Tibial nerve (tissue), 4 donors: ENCODE measurements at places on chromosomes 1 and 21.
A peak's percentile ranks its signal among the peaks of the same experiment; 100 is the strongest.

DNA sequence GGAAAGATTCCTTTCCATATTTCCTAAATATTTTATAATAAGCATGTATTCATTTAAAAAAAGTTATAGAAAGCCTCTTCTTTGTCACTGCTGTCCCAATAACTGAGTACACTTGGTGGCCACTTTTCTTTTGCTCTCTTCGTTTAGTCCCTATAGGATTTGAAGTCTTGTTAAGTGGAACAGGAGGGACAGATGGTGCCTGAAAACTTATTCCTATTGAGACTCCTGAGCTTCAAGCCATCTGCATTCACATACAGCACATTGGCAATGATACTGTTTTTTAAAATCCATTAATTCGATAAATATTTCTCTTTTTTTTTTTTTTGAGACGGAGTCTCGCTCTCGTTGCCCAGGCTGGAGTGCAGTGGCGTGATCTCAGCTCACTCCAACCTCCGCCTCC lies 2.0 kb upstream of the ZBTB40 start:
- DNase-seq = no peak

GRCh38 chr1:68442822-68443556 lies 6.8 kb downstream of the RPE65 start:
- DNase-seq = no peak

- DNase-seq = no peak
Measured at GRCh38 chr1:20589331-20590278, 708 bp downstream of the CDA start.

- no peak for DNase-seq
Measured at GRCh38 chr1:227734546-227734855, 601 bp downstream of the JMJD4 start.

GRCh38 chr1:16145030-16145661 lies 10.7 kb downstream of the EPHA2 start:
- DNase-seq = no peak

- no peak for DNase-seq
Measured at GRCh38 chr1:221829327-221830015, 87.6 kb upstream of the DUSP10 start.

- DNase-seq = no peak
Measured at GRCh38 chr1:234908571-234908970, 220.1 kb downstream of the TOMM20 start.

DNA sequence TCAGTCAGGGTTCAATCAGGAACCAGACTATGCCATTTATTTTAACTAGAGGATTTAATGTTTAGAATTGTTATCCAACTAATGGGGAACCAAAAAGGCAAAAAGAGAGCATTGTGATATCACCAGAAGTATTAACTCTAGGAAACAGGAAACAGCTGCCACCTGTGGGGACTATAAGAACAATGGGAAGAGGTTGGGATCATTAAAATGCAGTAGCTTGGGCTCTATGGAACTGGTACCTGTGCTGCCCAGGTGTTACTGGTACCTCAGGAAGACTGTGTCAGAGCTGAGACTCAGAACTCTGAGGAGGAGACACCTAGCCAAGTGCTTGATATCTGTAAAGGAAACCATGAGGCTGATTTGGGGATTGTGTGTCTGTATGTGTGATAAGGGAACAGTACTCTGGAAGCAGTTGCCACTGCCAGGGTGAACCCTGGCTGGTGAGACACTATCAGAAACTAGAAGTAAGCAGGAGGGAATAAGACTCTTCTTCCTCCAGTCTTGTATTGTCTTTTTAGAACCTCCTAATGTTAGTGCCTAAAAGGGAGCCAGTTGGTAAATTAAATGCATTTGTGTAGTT lies 49.4 kb downstream of the MAN1A2 start:
- no peak for DNase-seq

DNA sequence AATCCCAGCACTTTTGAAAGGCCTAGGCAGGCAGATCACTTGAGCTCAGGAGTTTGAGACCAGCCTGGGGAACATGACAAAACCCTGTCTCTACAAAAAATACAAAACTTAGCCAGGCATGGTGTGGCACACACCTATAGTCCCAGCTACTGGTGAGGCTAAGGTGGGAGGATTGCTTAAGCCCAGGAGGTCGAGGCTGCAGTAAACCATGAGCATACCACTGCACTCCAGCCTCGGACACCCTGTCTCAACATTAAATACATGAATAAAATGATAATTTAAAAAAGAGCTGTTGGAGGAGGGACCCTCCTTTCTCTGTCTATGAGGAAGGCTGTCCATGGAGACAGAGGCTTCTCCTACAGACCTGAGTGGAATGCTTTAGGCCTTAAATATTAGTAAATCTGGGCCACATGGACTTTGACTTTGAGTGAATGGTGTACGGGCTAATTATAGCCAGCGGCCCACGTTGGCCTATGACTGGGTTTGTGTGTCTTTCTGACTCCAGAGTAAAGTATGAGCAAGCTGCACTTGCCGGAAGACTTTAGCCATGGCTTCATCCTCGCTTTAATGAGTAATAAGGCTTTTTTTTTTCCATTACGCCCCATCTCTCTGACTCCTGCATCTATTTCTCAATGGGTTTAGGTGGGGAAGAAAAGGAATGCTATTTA lies 21.3 kb downstream of the RAB3B start:
- no peak for DNase-seq

- DNase-seq = no peak
Measured at GRCh38 chr1:24946861-24947658, 17.0 kb upstream of the RUNX3 start.

- no peak for DNase-seq
Measured at GRCh38 chr1:152864443-152864842, 4.6 kb downstream of the LCE7A start.

DNA sequence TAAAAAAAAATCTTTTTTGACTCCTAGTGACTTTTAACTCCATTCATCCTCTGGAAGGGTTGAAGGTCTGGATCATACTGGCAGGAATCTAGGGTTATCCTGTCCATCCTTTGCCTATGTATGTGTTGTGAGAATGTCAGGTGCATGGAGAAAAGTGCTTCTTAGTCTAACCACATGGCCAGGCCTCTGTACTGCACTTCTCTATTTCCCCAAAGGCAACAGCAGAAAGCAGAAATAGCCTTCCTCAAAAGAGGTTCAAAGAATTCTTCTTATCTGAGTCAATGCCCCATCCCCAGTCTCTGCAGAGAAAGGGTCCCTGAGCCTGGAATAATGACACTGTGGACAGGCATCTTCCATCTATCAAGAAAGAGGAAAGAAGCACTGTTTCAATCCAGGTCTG lies 85.7 kb upstream of the CD34 start:
- no peak for DNase-seq

GRCh38 chr1:149845416-149845815 lies 54.0 kb upstream of the BOLA1 start:
- peak; percentile 3 for DNase-seq

GRCh38 chr1:54886724-54887664 lies at the start of gene DHCR24:
Gene DHCR24 (minus strand): TSS chr1:54887195. CDS start chr1:54887119, 76 bp downstream.
- peak; percentile 66 for DNase-seq

DNA sequence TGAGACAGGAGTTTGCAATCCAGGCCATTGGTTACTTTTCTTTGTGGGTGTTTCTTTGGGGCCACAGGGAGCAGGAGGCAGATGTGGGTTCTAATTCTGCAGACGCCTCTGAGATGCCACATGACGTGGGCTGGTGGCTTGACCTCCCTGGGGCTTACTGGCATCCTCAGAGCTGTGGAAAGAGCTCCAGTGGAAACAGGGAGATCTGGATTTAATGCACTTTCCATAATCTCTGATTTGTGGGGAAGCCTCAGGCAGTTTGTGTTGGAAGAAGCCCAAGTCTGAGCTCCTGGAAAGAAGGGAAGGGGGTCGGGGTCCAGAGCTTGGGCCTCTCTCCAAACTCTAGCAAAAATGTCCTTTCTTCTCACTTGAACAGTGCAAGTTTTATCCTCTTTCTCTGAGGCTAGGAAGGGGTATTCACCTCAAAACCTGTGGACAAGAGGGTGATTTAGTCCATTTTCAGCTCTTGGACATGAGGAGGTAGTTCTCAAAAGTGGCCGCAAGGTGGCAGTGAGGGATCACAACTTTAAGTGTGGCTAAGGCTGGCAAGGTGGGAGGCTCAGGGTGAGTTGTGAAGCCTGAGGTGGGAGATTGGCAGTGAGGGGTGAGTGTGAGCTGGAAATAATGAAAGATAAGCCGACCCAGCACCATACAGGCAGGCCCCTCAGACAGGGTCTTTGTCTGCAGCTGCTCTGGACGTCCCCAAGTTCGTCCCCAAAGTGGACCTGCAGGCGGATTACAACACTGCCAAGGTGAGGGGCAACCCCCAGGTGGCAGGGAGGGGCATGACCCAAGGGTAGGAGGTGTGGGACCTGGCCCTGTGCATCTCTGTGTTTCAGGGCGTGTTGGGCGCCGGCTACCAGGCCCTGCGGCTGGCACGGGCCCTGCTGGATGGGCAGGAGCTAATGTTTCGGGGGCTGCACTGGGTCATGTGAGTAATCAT lies 9.2 kb downstream of the IKBKE start:
- DNase-seq = peak; percentile 90

GRCh38 chr1:244865028-244865371 lies 657 bp upstream of the HNRNPU start:
- DNase-seq = no peak

- no peak for DNase-seq
Measured at GRCh38 chr1:87642581-87643221, 314.0 kb downstream of the LMO4 start.

DNA sequence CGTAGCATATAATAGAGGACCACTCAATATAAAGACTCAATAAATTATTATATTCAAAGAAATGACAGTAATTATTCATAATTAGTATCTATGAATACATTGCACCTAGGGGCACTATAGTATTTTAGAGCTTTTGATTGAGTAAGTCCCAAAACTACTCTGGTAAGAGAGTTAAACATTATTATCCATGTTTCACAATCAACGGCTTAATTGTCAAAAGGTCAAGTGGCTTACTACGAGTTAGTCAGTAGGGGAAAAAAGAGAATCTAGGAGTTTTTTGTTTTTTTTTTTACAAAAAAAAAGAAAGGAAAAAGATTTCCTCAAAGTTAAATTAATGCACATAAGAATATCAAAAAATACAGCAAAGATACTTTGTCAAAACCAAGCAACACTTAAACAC lies 20.4 kb upstream of the LAMC1 start:
- no peak for DNase-seq

GRCh38 chr1:184399192-184399847 lies 12.5 kb downstream of the C1orf21 start:
- no peak for DNase-seq

GRCh38 chr1:33459691-33460090 lies 12.8 kb upstream of the ZSCAN20 start:
- DNase-seq = no peak

- DNase-seq = no peak
Measured at GRCh38 chr1:32100807-32101708, 6.8 kb upstream of the KPNA6 start.

GRCh38 chr1:205514211-205515142 lies 10.0 kb downstream of the CDK18 start:
- no peak for DNase-seq

- no peak for DNase-seq
Measured at GRCh38 chr1:89810302-89810701, 10.5 kb upstream of the LRRC8D start.

GRCh38 chr1:168288311-168289052 lies 7.8 kb downstream of the TBX19 start:
- DNase-seq = no peak

DNA sequence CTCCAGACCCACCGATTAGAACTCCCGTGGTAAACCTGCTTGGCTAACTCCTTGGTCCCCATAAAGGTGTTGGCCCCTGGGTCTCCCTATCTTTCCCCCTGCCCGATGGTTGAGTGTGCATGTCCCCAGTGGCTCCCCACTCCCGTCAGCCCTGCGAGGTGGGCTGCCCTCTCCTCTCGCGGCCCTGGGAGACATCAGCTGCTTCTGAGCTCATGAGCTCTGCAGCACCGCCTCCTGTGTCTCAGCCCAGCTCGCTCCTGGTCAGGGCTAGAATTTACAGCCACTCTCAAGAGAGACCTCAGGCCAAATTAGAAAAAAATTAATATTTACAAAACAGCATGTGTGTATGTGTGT lies 15.9 kb upstream of the ZBTB21 start:
- no peak for DNase-seq

GRCh38 chr1:24481101-24481500 lies 21.5 kb upstream of the RCAN3 start:
- peak; percentile 7 for DNase-seq

DNA sequence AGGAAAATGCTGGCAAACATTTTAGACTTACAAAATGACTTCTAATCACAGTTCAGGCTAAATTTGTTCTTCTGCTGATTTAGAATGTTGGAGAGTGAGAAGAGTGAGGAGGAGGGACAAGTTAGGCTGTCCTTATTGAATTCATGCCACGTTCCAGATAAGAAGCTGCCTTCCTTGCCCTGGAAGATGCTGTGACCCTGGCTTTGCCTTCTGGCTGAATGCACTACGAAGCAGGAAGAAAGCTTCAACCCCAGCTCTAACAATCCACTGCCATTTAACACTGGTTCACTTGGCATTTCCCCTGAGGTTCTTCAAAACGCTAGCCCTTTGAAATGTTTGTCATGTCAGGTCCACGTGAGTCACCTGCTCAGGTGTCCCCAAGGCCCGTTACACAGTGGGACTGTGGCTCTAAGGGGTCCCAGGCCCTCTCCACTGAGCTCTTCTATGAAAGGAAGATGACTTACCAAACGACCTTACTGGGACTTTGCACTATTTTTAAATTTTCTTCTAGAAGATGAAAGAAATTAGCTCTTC lies 30.0 kb upstream of the LRRC8C start:
- no peak for DNase-seq

DNA sequence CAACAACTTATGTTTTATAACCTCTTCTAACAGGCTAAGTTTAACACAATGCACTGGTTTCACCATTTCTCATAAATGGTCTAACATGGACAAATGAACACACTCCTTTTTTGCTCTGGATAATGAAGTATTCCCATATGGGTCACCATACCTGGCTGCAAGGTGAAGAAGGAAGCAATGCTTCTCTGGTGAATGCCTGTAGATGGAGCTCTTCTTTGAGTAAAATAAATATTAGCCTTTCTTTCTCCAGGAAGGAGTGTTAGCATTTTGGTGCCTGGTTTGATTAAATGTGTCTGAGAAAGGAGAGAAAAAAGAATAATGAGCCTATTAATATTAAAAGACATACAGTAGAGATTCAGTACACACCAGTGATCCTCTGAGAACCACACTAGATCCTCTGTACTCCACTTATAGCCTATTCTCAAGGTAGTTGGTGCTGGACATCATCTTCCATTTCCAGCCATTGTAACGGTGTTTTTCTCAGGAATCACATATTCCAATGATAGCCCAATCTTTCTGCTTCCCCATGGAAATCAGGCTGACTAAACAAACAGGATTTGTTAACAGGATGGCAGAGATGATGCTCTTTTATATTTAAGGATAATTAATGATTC lies 17.6 kb downstream of the MTFR1L start:
- no peak for DNase-seq

GRCh38 chr1:201144701-201145100 lies 9.6 kb downstream of the TMEM9 start:
- DNase-seq = no peak

- no peak for DNase-seq
Measured at GRCh38 chr1:31790140-31790539, 25.7 kb downstream of the SPOCD1 start.

- DNase-seq = no peak
Measured at GRCh38 chr1:78834201-78834741, 172.3 kb downstream of the ADGRL4 start.
